AG04449 (cell line): ENCODE measurements at places on chromosomes 6 and 20.

GRCh38 chr6:29552512-29553051 lies 7.0 kb downstream of the UBD start:
- peak; percentile 49 for DNase-seq

DNA sequence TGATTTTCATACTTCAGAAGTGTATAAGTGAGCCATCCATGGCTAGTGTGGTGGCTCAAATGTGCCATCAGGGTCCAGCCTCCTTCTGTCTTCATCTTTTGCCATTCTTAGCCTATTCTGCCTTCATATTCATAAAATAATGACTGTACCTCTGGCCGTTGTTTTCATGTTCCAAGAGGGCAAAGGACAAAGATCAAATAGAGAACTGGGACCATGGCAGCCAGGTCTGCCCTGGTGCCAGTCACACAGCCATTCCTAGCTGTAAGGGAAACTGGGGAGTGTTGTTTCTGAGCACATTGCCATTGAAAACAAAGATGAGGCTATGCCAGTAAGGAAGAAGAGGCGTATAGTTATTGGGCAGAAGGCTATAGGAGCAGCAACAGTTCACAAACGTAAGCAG lies 518.6 kb downstream of the TFAP2B start:
- DNase-seq: no peak

DNA sequence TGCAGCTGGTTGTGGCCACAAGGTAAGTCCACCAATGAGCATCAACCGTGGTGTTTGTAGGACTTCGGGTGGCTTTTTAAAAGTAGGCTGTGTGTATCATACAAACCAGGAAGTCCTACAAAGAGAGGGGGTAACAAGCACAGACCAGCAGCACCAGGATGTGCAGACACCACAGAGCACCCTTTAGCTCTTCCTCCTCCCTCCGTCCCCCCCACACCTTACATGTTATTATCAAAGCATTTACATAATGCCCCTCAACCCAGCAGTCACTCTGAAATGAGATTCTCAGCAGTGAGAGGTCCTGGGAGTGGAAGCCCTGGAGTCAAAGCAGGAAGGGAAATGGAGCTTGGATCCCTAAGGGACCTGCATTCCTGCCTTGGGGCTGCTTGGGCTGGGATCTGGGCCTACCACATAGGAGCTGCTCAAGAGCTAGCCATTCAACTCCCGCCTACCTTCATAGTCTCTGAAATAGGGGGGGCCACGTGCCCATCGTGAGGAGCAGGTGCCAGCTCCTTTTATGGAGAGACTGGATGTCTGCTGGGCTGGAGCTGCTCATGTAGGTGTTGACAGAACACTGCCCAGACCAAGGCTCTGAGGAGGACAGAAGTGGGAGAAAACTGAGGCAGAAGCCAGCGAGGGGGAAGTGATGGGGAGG lies 90.6 kb downstream of the PSMB1 start:
- no peak for DNase-seq

DNA sequence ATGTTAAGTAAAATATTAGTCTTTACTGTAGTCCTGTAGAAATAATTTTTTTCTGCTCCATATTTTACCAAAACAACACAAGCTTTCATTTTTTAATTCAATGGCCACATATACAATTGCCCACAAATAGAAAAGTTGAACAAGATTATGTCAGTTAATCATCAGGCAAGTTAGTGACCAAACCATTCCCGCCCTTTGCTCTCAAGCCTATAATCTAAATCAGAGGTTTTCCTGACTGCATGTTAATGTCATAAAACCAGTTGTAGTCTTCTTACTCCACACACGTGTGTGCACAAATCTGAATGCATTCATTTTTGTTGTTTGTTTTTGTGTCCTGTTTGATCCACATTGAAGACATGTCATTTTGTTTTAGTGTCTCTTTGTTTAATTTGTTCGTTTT lies 1357.7 kb upstream of the GJE1 start:
- no peak for DNase-seq

GRCh38 chr6:57313711-57314471 lies 3.5 kb upstream of the PRIM2 start:
- DNase-seq: peak; percentile 99

DNA sequence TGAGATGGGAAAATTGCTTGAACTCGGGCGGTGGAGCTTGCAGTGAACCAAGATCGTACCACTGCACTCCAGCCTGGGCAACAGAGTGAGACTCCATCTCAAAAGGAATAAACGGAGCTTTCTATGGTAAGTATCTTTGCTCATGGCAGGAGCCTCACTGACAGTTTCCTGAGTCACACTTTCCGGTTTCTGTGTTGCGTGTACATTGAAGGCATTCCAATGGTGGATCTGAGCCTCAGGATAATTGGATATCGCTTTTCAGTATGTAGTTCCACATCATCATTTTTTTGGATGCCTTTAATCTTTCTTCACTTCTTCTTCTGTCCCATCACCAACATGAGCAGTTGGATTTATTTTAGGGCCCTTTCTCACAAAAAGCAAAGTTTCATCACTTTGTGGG lies 28.6 kb upstream of the GTSF1L start:
- DNase-seq: no peak

DNA sequence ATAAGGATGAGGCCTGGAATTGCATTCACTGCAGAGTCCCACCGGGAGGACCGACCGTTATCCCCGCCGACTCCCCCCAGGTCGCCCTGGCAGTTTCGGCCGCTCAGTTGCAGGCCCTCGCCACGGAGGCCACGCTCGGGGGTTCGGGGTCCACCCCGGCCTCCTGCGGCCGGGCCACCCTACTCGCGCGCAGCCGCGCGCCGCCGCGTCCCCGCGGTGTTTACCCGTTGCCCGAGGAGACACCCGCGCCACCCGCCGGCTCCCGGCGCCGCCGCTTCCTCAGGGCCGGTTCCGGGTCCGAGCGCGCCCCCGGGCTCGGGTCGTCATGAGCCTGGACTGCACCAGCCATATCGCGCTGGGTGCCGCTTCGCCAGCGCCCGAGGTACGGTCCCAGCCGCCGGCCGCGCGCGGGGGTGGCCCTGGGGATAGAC lies at the start of gene CCDC170:
Gene CCDC170 (plus strand): TSS at position 214 of the 431 bp plus-strand sequence. CDS start 112 bp downstream, at position 326.
- DNase-seq: no peak

DNA sequence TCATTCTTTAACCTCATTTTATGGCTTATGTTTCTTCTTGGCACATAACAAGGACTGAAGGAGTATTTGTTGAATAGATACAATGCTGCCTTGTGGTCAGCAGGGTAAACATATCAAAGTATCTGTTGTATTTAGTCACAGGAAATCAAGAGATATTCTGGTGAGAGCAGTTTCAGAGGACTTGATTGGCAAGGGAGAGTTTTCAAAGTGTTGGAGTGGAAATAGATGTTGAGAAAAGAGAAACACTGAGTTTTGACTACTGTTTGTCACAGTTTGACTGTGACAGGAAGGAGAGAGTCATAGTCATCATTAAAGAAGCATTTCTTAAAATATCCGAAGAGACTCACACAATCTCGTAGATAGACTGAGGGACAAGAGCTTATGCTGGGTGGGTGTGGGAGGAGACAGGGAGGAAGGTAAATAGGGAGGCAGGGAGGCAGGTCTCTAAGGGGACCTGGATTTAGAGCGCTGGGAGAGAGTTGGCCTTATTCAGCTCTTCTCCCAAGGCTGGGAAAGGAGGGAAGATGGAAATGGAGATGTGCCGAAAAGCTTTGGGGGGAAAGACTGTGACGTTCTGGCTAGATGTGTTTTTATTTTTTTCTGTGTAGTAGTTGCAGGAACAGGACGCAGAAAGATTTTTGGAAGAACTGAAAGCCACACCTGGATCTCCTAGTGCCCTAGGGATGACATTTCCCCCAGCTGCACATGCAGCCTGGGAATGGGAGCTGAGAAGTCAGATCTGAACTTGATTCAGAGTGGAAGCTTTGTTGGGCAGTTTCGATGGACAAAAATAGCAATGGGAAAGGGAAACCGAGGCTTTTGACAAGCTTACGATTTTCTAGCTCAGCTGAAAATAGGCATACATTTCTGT lies 65.0 kb upstream of the IFNGR1 start:
- no peak for DNase-seq

GRCh38 chr6:135423649-135424128 lies 73.9 kb downstream of the AHI1 start:
- no peak for DNase-seq

GRCh38 chr6:45513843-45514242 lies 136.1 kb upstream of the SUPT3H start:
- DNase-seq: no peak

DNA sequence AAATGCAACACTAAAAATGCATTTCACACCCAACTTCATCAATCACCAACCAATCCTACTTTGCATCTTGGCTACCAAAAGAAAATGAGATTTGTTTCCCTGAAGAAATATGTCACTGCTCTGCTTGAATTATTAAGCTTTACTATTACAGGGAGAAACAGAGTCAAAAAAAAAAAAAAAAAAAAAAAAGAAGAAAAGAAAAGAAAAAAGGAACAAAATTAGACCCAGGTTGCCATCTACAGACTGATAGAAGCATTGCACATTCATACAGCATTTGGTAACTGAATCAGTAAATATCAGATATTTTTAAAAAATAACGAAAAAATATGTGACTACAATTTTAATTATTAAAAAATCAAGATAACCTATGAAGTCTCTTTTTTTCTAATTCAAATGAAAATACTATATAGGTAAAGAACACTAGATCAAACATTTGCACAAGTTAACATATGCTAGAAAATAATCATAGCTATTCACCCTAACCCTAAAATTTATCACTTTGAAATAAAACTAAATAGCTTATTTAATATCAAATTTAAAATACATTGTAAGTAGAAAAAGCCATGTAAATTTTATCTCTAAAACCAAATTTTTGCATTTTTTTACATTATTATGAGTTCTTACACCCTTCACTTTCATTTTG lies 83.3 kb downstream of the DCDC2 start:
- no peak for DNase-seq

DNA sequence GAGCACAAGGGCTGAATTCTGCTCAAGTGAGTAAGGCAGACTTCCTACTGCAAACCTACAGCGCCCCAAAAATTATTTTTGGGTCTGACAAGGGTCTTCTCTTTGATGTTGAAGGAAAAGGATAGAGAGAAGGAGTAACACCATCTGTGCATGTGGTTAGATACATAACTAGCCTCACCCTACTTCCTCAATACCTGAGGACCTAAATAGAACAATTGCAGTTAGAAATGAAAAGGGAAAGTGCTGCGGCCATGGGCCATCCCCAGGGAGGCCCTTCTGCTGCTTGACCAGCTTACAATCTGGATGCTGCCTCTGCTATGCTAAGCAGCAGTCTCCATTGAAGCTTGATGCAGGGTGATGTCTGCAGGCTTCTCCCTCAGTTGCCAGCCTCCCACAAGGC lies 63.2 kb upstream of the ARMH2 start:
- no peak for DNase-seq

GRCh38 chr6:166693880-166694279 lies 66.8 kb upstream of the RPS6KA2 start:
- DNase-seq: no peak
